ENCODE measurements at places on chromosomes 7 and 10.
A peak's percentile ranks its signal among the peaks of the same experiment; 100 is the strongest.

- no peak for DNase-seq
These were observed 111.5 kb downstream of the PLCE1 start for GRCh38 chr10:94105226-94105625.

DNA sequence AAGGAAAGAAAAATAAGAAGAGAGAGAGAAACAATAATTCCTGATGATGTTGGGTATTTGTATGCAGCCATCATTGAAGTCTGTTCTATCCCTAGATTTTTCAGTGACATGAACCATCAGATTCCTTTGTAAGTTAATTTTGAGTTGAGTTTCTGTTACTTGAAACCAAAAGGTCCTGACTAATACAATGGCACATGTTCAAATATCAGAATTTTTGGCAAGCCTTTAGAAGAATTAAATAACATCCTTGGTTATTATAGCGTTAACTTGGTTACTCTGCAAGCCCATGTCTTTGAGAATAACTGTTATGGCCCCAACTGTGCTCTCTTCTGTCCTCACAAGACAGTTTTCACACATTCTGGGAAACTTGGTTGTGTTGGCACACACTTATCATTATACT, 66.5 kb downstream of the SYPL1 start:
- no peak for DNase-seq

- DNase-seq: no peak
These were observed 40.6 kb upstream of the TMEM168 start for GRCh38 chr7:112830769-112831168.

- no peak for DNase-seq
These were observed 25.7 kb downstream of the CHST3 start for GRCh38 chr10:71989661-71990454.

GRCh38 chr10:113160641-113161040, 210.6 kb downstream of the TCF7L2 start:
- DNase-seq: no peak

- DNase-seq: no peak
These were observed 16.1 kb upstream of the FKBP9 start for GRCh38 chr7:32941181-32941580.

DNA sequence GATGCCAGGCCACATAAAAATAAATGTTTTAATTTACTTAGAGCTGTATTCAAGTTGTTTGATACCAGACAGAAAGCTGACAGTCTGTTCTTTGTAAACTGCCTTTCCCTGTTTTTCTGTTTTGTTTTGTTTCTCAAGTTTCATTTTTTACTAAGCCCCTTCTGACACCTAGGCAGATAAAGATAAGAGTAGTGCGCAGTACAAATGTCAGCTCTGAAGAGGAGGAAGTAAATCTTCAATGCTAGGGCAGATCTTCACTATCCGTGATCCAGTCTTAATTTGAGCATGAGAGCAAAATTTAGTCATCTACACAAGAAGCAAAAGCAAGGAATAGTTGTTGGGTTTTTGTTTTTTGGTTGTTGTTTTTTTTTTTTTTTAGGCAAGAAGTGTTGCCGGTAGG, 27.3 kb downstream of the MTURN start:
- no peak for DNase-seq

DNA sequence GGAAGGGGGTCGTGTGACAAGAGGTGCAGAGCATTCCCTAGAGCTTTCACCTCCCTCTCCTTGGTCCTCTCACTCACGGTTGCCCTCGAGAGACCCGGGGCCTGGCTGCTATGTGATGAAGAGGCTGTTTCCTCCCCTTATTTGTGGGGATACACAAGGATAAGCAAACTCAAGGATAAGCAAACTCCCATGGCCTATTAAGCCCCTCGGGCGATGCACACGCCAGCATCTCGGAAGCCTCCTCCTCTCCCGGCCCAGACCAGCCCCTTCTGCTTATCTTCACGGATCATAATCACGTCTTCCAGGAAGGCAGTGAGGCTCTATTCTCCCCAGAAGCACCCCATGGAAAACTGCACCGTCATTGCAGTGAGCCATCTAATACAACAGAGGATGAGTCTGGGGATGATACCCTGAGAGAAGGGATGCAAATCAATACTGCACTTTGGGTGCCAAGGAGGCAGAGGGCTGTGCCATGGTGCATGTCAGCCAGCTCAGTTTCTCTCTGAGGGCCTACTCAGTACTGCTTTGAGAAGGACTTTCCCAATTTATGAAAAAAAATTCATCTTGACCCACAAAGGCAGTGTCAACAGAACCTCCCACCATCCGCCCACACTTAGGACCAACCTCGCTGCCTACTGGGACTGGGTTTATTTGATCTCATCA, 22.2 kb downstream of the TMEM273 start:
- DNase-seq: no peak

DNA sequence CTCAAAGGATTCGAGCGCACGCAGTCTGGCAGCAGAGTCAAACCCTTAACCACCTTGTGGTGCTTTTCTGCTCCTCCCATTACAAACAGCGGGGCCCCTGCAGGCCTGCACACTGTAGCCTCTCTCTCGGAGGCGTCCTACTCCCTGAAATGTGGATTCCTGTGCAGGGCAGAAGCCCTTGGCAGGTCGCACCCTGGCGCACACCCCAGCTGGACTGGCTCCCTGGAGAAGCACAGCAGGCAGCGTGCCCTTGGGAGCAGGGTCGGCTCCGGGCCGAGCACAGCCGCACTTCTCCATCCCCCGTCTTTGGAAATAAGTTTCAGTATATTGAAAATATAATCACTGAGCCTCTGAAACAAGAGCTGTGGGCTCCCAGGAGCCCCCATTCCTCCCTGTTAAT, 144.1 kb downstream of the C10orf105 start:
- DNase-seq: no peak

DNA sequence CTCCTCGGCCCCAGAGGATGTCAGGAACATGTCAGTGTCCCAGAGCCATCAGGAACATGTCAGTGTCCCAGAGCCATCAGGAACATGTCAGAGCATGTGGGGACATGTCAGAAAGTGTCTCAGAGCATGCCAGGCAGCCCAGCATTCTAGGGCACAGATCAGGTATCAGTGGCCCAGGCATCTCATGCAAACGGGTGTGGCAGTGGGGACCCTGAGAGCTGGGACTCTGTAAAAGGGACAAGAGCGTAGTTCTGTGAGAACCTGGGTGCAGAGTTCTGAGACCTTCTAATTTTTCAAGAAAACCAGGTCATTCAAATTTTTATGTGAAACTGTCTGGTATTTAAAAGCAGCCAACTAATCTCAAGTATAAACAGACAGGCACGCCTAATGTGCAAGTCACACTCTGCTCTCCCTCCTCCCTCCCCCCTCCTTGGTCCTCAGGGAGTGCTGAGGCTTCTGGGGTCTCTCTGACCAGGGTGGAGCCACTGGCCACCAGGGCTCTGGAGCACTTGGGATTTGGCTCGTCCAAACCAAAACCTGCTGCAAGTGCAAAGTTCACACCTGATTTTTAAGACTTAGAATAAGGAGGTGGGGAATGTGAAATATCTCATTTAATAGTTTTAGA, 64.6 kb downstream of the ALOX5 start:
- no peak for DNase-seq

- DNase-seq: no peak
These were observed 262.2 kb downstream of the BAMBI start for GRCh38 chr10:28939281-28940157.

GRCh38 chr7:144001543-144001942, 1.4 kb downstream of the OR6B1 start:
- DNase-seq: no peak

- peak; percentile 55 for DNase-seq
These were observed at the start of gene SH2B2 for GRCh38 chr7:102286237-102287110. TSS of gene SH2B2 (plus strand) at chr7:102286868. CDS start at chr7:102300551, 13,683 bp downstream.

DNA sequence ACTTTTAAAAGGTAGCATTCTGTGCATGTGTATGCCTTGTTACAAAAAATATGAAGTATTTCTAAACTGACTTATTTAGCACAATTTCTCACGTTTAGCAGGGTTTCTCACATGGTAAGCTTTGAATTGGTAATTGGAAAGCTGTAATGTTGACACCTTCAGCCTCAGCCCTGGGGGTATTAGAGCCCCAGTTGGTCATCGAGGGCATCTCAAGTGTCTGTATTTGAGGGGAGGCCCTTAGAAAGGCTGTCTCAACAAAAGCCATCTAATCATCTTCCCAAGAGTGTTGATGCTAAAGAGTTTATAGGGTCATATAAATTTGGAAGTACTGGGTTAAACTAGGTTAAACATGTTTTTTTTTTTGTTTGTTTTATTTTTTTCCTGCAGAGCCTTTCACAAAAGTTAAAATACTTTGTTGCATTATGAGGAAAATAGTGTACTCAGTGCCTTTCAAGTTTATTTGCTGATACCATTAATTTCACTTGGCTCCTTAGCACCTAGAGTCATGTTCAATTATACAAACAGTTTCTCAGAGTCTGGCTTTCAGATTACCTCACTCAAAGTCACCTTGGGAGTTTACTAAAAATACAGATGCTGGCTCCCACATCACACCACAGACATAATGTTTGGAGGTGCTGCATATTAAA, 134.0 kb downstream of the CD36 start:
- no peak for DNase-seq

DNA sequence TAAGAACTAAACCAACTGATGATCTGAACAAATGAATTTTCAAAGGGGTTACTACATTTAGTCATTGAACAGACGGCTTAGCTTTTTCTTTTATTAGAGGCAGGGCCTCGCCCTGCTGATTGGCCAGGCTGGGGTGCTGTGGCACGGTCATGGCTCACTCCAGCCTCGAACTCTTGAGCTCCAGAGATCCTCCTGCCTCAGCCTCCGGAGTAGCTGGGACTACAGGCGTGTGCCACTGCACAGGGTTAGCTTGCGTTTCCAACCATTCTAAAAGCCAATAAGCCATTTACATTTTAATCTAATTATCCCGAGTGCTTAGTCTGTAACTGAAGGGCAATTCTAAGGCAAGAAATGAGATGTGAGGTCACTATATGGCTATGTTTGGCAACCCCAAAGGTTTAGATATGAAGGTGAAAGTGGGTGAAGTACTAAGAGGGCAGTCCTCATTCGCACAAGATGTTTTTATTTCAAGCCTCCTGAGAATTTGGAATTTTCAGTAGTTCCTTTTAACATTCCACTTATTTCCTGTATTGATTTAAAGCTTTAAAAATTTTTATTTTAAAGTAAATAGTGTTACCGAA, 1.6 kb upstream of the CDK13 start:
- DNase-seq: no peak

DNA sequence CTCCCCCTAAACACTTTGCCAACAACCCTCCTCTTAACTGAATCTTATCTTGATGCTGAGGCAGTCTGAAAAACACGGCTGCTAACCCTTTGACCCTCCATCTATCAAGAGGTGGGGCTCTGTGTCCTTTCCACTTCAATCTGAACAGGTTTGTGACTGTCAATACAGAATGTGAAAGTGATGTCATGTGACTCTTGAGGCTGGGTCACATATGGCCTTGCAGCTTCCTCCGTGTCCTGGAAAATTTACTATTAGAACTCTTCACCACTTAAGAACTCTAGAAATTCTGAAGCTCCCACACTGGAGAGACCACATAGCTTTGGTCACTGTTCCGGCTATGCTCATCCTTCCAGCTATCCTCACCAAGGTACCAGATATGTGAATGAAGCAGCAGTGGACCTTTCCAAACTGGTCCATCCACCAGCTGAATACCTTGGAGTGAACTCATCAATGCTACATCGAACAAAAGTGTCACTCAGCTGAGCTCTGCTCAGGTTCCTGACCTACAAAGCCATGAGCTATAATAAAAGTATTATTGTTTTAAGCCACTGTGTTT, 30.7 kb upstream of the ASAH2 start:
- no peak for DNase-seq

DNA sequence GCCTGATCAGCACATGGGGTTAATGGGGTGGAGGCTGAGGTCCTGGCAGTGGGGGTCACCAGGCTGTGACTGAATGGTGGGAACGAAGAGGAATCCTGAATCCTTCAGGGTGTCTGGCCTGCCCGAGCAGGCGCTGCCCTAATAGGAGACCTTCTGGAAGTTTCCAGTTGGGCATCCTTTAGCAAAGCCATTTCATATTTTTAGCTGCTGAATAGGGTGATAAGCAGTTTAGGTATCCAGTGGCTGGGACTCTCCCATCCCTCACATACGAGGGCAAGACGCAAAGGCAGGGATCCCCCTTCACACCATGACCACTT, 159.3 kb downstream of the SH3PXD2A start:
- DNase-seq: no peak

- no peak for DNase-seq
These were observed 187.7 kb upstream of the KLF6 start for GRCh38 chr10:3972460-3973301.

DNA sequence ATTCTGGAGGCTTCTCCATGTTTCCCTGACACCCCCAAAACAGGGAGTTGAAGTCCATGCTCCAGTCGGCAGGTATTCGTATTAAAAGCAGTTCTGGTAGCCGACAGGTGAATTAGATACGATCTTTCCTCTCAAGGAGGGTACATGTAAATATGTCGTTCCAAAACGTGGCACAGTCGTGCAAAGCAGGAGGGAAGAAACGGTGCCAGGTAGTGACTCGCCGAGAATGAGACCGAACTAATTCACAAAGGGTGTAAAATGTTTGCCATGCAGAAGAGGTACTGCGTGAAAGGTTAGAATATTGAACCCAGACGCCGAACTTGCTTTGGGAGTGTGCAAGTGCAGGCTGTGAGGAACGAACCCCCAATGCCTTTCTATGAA, 483 bp downstream of the EDRF1 start:
- DNase-seq: no peak

- no peak for DNase-seq
These were observed 106.1 kb downstream of the C10orf90 start for GRCh38 chr10:126564326-126564888.

DNA sequence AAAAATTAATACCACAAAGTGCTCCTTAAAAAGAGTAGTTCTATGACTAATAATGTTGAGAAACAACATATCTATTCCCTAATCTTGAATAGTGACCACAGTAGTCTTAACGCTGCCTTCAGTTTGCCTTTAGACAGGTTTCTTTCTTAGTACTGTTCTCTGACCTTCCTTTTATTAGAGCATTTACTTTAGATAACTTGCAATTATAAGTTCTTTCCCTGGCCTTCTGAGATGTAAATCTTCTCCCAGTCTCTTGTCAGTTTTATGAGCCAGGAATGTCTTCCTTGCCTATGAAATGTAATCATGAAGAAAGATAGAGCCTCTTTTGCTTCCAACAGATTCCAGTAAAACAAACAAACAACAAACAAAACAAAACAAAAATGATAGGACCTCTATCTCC, 1119.8 kb upstream of the LRRTM3 start:
- no peak for DNase-seq

- DNase-seq: no peak
These were observed 7.4 kb upstream of the SMIM30 start for GRCh38 chr7:113125728-113126127.

DNA sequence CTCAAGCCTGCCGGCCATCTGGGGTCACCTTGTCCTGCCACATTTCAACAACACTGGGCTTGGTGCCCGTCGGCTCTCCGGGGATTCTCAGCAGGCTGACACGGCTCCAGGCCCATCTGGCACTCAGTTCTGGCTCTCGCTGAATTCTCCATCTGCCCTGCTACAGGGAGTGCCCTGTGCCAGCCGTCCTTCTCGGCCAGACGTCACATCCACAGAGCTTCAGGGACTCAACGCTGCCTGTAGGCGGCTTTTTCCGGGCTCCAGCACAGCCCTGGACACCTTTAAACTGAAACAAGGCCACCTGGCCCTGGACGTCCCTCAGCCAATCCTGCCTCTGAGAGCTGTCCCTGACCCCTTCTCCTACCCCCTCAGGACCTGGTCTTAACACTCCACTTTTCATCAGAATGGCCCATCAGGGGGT, 43.0 kb downstream of the TMEM130 start:
- peak; percentile 8 for DNase-seq
